ENCODE measurements at places on chromosomes 3 and 15.

DNA sequence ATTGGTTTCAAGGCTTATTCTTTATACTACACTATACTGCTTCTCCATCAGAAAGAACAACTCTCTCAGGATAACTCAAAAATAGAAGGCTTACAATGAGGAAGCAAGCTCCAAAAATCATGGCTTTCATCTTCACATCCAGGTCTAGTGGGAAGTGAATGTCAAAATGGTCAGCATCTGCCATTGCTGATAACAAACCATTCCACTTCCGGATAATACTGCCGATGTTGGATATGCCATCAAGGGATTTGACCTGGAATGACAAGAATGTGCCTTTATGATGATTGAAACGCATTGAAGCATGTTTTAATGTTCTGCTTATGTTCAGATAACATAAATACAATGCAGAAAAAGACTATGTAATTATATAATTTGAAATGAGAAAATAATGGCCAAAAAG is 34.0 kb upstream of the PLOD2 start:
- DNase-seq: no peak

- DNase-seq: no peak
Measured at GRCh38 chr15:47742334-47742733, 25.0 kb downstream of the SEMA6D start.

DNA sequence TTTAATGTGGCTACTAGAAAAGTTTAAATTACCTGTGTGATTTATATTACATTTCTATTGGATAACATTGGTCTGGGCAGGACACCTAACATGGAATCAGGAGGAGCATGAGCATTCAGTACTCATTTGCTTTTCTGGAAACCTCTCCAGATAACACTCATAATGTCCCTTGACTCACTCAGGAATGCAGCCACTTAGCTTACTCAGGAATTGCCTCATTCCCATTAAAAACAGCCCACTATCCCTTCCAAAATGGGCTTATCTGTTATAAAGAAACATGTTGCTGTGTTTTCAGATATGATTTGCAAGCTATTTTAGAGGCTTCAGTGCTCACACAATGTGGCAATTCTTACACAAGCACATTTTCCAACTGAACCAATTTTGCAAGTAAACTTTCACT is 17.1 kb downstream of the GBE1 start:
- no peak for DNase-seq

GRCh38 chr3:550471-550870 is 353.9 kb downstream of the CHL1 start:
- no peak for DNase-seq

- no peak for DNase-seq
Measured at GRCh38 chr3:50232303-50232702, 3.7 kb upstream of the GNAI2 start.

- no peak for DNase-seq
Measured at GRCh38 chr15:29285386-29285785, 15.8 kb upstream of the NSMCE3 start.
